ENCODE measurements at places on chromosomes 11 and 22.

DNA sequence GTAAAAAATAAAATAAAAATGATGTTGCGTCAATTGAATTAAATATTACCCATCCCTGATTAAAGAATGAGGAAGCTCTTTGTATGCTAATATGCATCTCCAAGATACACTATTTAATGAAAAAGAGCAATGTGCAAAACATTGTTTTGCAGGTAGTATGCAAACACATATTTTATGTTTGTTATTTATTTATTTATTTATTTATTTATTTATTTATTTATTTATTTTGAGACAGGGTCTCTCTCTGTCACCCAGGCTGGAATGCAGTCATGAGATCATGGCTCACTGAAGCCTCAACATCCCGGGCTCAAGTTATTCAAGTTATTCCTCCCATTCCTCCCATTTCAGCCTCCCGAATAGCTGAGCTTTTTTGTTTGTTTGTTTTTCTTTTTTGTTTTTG is 7.2 kb upstream of the CHST1 start:
- DNase-seq: no peak

- no peak for DNase-seq
Observed at GRCh38 chr11:131745405-131745804, 375.0 kb downstream of the NTM start.

GRCh38 chr11:23569134-23569533 is 708.9 kb upstream of the CCDC179 start:
- DNase-seq: no peak

GRCh38 chr11:62614275-62614674 is 1.2 kb downstream of the ROM1 start:
- no peak for DNase-seq

DNA sequence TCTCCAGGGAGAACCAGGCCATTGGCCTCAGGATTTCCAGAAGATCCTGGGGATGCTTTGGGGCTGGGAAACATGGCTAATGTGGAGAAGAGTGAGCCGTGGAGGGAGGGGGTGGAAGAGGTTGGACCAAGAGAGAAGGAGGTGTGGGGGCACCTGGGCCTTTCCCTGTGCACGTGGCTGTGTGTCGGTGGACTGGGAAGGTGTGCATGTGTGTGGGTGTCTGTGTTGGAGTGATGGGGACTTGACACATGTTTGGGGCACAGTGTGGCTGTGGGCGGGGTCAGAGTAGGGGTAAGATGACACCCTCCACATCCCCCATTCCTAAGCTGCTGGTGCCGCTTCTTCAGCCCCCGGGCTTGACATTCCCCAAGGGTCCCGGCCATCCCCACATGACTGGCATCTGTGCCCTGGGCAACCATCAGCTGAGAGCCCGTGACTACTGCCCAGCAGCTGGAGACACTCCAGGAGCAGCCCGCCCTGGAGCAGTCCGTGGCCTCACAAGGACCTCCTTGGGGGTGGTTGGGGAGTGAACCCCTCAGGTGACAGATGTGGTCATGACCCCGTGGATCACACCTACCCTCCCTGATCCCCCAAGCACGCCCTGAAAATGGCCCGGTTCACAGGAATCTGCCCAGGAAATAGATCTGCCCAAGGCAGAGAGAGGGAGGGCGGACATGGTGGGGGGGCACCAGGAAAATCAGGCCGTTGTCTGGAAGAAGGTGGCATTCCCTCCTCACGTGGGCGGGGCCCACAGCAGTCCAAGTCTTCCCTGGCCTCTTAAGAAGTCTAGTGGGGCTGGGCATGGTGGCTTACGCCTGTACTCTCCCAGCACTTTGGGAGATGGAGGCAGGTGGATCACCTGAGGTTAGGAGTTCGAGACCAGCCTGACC is 34.8 kb upstream of the SOX10 start:
- DNase-seq: no peak

- no peak for DNase-seq
Observed at GRCh38 chr11:72189455-72190250, 2.3 kb upstream of the FOLR1 start.

- no peak for DNase-seq
Observed at GRCh38 chr11:75352588-75353206, 1.2 kb upstream of the ARRB1 start.

DNA sequence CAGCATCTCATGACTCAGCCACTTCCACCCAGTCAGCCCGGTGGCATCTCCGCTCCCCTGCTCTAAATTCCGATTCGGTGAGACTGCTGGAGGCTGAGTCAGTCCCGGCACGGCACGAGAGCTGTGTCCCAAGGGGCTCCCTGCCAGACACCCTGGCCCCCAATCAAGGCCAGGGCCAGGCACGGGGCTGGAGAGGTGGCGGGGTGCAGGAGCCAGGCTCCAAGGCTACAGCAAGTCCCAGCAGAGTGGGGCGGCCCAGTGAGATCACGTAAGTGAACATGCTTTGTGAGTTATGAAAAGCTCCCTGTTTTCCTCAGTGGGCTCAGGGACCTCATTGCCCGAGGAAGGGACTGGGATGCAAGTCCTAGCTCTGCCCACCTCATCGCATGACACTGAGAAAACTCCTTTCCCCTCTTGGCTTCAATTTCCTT is 3.0 kb downstream of the C11orf68 start:
- DNase-seq: no peak

DNA sequence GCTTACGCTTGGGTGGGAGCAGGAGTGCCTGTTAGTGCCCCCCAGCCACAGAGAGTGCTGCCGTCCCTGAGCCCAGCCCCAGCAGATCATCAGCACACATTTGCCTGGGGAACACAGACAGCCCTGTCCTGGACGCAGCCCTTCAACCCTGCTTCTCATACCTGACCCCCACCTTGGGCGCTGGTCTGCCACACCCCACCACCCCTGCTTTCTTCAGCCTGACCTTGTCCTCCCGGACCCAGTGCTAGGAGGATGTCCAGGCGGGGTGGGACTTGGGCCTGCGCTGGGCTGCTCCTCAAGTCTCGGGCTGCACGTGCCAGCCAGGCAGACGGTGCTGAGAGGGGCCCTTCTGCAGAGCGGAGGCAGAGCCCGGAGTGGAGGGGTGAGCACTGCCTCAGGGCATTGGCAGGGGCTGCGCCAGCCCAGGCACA is 119.2 kb downstream of the KCNQ1OT1 start:
- no peak for DNase-seq

DNA sequence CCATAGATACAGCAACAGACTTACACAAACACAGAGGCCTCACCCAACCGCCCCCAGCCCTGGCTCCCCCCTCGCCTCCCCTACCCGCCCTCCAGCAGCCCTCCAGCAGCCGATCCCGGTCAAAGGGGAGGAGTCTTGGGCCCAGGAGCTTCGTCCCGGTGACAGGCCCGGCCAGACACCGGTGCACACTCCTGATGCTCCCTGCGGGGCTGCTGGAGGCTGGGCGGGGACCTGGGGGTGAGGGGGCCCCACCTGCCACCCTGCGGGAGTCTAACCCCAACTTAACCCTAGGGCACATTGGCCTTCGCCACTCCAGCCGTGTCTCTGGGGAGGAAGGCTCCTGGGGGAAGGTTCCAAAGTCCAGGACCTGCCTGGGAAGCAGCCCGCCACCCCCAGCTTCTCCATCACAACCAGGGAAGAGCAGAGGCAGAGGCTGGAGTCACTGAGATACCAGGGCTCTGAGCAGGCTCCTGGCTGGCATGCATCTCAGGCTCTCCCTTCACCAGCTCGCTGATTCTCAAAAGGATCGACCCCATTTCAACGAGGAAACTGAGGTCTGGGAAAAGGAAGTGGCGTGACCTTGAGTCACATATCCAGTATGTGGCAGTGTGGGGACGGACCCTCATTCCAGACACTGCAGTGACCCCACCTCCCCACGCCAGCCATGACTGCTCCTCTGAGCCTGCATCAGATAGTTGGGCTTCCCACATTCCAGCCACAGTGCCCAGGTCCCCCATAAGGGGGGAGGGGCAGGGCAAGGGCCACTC is 14.4 kb downstream of the BCL9L start:
- DNase-seq: no peak

GRCh38 chr22:48734961-48735360 is 1092.7 kb downstream of the BRD1 start:
- no peak for DNase-seq

GRCh38 chr11:87125257-87125656 is 87.5 kb downstream of the TMEM135 start:
- DNase-seq: no peak

- no peak for DNase-seq
Observed at GRCh38 chr11:123576501-123576900, 77.9 kb downstream of the SCN3B start.

DNA sequence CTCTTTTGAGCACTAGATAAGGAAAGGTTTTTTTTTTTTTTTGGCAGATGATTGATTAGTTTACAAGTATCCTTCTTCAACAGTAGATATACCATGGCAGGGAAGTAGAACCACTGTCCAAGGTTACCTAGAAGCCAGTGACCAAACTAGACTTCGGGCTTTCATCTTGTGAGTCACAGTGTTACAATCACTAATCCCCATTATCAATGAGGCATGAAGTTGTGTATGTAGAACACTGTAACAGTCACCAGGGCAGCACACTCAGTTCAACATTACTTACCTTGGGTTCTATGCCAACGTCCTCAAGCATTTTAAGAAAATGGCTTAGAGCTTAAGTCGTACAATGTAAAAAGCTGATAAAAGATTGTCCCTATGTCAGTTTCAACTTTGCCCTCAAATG is 430.9 kb downstream of the ETS1 start:
- DNase-seq: no peak

DNA sequence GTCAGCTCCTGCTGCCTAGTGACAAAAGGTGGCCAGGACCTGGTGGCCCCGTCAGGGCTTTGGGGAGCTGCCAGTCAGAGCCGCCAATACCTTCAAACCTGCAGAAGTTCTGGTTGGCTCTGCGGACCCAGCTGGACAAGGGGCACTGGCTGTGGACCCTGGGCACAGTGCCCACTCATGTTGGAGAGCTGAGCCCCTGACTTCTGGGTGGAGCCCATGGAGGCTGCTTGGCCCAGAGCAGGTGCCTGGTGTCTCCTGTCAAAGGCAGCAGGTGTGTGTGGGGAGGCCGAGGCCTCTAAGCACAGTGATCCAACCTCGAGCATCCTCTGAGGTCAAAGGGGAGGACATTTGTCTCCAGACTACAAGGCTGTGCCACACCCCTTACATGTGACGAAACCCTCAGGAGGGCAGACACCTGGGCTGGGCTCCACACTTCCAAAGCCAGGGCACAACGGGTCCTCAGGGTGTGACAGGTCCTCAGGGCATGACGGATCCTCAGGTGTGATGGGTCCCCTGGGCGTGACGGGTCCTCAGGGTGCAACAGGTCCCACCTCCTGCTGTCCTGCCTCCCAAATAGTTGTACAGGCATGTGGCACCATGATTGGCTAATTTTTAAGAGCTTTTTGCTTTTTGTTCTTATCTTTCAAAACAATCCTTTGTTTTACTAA is 37.0 kb downstream of the MUC2 start:
- DNase-seq: no peak

- no peak for DNase-seq
Observed at GRCh38 chr22:31650391-31650790, 11.6 kb downstream of the PISD start.

DNA sequence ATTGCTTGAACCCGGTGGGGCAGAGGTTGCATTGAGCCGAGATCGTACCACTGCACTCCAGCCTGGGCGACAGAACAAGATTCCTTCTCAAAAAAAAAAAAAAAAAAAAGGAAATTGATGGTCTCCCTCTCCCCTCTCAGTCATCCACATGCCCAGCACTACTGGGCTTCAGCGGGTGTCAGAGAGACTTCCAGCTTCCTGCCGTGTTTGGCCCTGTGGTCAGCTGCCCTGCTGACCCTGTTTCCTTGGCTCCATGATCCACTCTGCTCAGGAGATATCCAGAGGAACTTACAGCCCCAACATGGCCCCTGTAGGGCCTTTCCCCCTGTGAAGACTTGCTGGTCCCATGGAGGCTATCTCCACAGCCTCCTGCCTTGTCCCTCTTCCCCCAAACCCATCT is 6.1 kb upstream of the PNPLA3 start:
- no peak for DNase-seq
